NCI-H1436 (cell line): ENCODE measurements at places on chromosomes 6 and 20.

DNA sequence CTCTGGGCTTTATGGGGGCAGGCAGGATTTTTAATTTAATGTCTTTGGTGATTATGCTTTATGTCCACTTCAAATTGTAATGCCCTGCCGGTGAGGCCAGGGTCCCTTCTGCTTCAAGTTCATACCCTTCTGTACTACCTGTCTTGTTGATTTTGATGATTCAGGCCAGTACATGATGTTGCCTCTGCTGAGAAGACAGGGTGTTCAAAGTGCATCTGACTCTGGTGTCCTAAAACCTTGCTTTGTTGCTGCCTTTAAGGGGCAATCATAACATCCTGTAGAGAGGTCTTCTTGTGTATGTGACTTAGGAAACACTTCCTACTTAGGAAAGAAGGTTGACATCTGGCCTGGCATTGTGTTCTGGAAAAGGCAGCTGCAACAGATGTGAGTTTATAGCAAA, 113.2 kb downstream of the TMEM170B start:
- no peak for DNase-seq

- DNase-seq = no peak
These were observed 31.2 kb downstream of the TGM2 start for GRCh38 chr20:38133680-38134426.

DNA sequence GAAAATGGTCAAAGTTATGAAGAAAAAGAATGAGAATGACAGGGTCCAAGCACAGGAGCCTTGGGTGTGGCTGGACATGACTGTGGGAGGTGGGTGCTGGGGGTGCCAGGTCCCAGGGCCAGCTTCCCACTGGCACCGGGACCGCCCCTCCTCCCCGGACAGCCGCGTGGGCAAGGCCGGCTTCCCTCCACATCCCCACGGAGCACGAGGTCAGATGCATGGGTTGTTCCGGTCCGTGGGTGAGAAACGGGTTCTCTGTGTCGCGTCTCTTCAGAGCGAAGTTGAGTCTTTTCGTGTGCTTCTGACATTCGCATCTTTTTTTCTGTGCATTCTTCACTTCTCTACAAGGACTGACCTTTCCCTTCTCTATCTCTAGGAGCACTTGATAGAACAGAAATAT, 30.1 kb downstream of the KIF25 start:
- no peak for DNase-seq

DNA sequence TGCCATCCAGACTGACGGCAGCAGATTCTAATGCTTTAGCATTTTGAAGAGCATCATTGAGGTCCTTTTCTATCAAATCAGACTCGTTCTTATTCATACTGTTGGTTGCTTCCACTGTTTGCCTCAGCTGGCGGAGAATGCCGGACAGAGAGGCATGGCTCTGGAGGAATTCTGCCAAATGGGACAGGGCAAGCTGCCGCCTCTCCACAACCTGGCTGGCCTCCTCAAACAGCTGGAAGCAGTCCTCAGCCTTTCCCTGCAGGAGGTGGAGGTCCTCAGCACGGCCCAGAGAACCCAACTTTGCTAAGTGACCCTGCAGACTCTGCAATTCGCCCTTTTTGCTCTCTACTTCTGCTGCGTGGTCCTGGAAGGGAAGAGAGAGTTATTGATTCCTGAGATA, 220.5 kb downstream of the SYNE1 start:
- no peak for DNase-seq

GRCh38 chr6:11042750-11043377, 1.2 kb downstream of the ELOVL2 start:
- DNase-seq = no peak

- no peak for DNase-seq
These were observed 22.6 kb upstream of the APCDD1L start for GRCh38 chr20:58537831-58538230.

- no peak for DNase-seq
These were observed 58.2 kb downstream of the CDH26 start for GRCh38 chr20:60016406-60016805.

DNA sequence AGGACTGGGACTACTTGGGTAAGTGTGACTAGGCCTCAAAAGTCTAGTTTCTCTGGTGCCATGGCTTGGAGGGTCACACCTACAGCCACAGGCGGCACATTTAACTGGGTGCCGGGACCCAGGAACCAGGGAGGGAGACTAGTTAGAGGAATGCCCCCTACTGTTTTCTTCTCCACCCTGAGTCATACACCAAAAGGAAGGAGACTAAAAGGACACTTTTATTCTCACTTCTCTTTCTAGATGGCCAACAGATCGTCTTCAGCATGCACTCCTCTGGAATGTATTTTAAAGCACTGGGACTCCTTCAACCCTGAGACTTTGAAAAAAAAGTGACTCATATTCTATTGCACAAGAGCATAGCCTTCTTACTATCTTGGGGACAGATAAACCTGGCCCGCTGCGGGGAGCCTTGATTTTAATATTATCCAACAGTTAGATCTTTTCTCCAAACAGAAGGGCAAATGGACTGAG, 33.4 kb downstream of the PLN start:
- no peak for DNase-seq

DNA sequence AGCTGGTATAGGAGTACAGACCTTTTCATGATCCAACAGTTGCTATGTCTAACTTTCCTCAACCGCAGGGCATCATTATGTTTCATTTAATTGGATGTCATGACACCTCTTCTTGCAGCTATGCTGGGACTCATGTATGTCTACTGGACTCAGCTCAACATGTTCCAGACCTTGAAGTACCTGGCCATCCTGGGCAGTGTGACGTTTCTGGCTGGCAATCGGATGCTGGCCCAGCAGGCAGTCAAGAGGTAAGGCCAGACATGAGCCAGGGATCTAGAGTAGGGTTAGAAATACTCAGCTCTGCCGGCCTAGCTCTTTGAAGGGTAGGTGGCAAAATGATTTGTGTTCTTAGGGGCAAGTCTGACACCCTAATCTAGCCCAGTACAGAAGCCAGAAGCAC, 25.2 kb downstream of the GHRH start:
- DNase-seq = no peak

DNA sequence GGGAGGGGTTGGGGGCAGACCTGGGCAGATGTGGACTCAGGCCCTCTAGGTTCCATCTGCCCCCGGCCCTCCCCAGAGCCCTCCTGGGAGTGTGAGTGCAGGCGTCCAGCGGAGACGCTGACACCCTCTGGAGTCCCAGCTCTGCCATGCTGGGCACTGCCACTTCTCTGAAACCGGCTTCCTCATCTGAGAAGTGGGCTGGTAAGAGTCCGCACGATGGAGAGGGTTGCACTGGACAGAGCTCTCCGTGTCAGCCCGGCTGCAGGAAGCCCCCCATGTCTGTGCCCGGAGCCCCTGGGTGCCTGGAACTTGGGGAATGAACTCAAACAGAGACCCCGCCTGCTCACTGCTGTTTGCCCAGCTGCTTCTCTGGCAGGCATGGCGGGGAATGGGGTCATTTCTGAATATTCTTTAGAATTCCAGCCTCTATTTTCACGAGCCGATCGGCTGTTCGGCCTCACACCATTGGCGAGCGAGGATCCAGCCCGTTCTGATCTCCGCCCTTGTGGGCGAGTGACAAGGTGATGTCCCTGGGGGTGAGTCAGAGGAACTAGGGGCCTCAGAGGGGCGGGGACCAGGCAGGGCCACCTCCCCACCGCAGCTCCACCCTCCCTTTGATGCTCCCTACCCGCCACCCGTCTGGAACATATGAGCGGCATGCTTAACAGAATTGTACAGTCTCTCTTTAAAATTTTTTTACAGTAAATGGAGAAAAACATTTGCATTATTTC, 47.8 kb upstream of the GATA5 start:
- no peak for DNase-seq

- no peak for DNase-seq
These were observed 626.6 kb upstream of the ADGRB3 start for GRCh38 chr6:68008445-68008844.

DNA sequence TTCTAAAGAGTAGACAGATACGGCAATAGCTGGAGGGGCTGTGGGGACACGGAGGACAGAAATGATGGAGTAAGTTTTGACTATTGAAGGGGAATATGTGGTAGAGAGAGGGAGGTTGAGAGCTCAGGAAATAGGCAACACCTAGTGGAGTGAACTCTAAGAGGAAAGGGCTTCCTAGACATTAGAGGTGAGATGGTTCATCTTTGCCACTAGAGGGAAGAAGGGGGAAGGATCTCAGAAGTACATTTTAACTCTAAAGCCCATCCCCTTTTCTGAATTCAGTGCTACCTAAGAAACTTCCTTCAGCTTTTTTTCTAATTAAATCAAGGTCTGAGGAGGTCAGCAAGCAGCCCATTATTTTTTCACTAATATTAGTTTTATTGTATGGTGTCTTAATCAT, 689.4 kb upstream of the MAP3K7 start:
- DNase-seq = peak; percentile 10

GRCh38 chr6:14218519-14218800, 100.9 kb downstream of the CD83 start:
- no peak for DNase-seq

GRCh38 chr20:57451431-57451794, 60.2 kb downstream of the RBM38 start:
- DNase-seq = no peak

GRCh38 chr20:62822788-62823651, 6.2 kb downstream of the COL9A3 start:
- DNase-seq = peak; percentile 64

GRCh38 chr6:35197196-35197595, 16.6 kb upstream of the SCUBE3 start:
- DNase-seq = no peak

GRCh38 chr6:159422041-159422984, 253.1 kb downstream of the FNDC1 start:
- no peak for DNase-seq

- DNase-seq = no peak
These were observed 14.1 kb upstream of the CPNE5 start for GRCh38 chr6:36853325-36853724.

DNA sequence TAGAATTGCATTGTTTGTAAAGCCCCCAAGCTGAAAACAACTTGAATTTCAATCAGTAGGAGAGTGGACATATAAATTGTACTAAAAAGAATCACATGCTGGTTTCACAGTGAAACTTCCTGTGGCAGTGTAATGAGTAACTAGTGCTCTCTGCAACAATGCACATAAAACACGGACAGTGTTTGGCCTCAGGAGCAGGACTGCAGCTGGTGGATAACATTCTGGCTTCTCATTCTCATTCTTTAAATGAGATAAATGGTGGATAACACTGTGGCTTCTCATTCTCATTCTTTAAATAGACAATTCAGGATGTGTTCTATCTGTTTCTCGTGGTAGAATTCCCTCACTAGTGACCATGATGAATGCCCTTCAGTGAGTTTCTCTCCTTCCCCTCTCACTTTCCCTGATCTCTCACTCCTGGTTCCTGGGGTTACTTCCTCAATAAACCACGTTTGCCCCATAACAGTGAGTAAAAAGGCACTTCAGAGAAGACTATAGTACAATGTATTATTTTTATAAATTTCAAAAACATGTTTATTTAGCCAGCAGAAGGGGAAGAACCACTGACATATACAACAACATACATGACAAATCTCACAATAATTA, 59.9 kb downstream of the SLC22A2 start:
- DNase-seq = no peak

- no peak for DNase-seq
These were observed 46.0 kb downstream of the E2F3 start for GRCh38 chr6:20447581-20448132.

- DNase-seq = no peak
These were observed 130.5 kb upstream of the NOX3 start for GRCh38 chr6:155586090-155586489.

DNA sequence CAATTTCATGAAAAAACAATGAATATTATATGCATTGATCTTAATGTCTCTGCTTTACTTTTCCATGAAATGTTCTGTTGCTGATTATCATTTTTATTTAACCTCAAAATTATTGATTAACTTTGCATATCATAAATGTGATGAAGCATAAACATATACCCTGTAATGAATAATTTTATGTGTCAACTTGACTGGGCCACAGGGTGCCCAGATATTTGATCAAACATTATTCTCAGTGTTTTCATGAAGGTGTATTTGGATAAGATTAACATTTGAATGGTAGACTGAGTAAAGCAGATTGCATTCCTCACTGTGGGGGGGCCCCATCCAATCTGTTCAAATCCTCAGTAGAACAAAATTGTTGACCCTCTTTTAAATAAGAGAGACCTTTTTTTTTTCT, 265.2 kb downstream of the CENPW start:
- DNase-seq = no peak

GRCh38 chr6:132860254-132860653, 45.9 kb downstream of the RPS12 start:
- no peak for DNase-seq

DNA sequence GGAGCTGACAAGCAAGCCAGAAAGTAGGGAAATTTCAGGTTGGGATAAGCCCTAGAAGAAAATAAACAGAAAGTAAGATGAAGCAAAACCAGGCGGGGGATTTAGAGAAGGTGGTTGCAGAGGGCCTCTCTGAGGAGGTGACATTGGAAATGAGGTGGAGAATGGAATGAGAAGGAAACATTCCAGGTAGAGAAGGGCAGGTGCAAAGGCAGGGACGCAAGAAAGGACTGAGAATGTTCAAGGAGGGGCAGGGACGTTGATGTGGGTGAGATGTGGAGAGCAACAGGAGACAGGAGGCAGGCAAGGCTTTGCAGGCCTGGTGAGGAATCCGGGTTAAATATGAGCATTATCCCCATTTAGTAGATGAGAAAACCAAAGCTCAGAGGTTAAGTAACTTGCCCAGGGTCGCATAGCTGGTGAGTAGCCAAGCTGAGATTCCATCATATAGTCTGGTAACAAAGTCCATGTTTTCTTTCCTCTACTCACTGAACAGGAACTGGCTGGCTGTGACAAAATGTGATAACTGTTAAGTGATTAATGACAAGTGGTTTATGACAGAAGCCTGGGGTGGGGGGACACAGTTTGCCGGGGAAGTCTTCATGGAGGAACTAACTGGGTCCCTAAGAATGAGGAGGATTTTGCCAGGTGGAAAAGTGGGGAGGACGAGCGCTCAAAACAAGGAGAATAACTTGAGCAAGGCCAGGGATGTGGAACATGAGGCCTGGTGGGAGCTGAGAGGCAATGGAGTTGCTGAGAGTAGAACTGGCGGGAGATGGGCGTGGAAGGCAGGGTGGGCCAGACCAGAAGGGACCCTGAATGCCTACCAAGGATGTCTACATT, 32.6 kb downstream of the MRPL14 start:
- DNase-seq = no peak

DNA sequence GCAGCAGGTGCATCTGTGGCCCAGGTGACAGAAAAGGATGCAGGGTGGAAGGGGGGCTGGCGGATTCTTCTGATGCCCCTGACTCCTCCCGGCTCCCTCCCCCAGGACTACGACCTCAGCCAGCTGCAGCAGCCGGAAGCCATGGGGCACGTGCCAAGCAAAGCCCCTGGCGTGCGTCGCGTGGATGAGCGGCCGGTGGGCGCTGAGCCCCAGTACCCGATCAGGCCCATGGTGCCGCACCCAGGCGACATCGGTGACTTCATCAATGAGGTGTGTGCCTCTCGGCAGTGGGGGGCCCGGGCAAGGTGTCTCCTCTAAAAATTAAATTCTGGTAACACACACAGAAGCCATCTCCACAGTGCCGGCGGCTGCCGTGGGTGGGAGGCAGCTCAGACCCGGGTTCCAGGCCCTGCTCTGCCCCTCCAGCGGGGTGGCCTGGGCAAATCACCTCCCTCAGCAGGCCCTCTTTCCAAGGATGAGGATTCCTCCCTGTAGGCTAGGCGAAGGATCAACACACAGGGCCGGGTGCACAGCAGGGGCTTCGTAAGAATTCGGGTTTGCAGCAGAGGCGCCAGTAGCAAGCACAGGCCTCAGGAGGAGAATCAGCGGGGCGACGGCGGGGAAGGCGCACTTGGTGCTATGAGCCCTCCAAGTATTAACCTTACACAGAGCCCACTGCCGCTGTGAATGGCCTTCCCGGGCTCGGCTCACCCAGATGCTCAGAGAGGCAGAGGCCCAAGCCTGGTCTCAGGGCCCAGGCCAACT, 131.5 kb downstream of the TAF4 start:
- no peak for DNase-seq
